ENCODE measurements at places on chromosomes 4 and X. TPM values are rescaled to one million over a fixed set of nuclear protein-coding genes. Genes with fewer than 3 reads are reported as not detected.

- DNase-seq: no peak
Measured at GRCh38 chr4:80010316-80010715, 62.7 kb downstream of the ANTXR2 start.

TLR8 gene
- not detected for total RNA-seq

DNA sequence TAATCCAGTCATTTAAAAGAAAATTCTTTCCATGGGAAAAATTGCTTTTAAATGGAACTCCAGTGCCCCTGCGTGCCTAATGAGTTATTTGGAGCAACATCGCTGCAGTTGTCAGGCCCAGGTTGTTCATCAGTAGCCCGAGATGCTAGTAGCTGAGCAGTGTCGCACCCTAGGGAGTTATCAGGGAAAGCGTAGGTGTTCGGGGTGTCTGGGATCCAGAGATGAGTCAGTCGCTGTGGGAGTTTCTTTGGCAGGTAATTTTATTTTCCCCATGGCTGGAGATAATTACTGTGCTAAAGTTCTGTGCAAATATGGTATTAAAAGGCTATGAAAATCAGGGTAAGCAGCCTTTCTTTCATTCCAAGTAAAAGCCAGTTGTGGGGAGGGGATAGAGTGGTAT is 49.4 kb downstream of the ANXA3 start:
- DNase-seq: no peak

GRCh38 chr4:140834839-140835495 is 78.8 kb upstream of the TBC1D9 start:
- no peak for DNase-seq

DNA sequence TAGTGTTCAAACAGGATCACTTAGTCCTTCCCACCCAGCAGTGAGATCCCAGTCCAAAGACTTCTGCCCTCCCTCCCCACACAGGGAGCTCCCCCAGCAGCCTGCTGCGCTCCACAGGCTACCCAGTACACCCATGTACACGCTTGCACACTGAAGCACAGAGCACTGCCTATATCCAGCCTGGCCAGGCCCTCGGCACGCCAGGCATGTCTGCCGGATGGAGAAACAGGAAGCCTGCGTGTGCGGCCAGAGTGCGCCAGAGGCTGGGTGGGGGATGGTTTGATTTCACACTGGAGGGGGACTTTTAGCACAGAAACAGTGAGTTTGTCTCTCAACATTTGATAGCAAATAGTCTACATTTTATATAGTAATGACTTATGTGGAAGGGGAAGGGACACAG is 833.5 kb upstream of the IGFBP7 start:
- no peak for DNase-seq

- no peak for DNase-seq
Measured at GRCh38 chr4:133621628-133622027, 472.5 kb downstream of the PCDH10 start.

KLB gene
- total RNA-seq: 0.07 TPM

GABRG1 gene
- 0.11 TPM for total RNA-seq

GRCh38 chr4:152735906-152736305 is 43.6 kb downstream of the TIGD4 start:
- DNase-seq: no peak

- no peak for DNase-seq
Measured at GRCh38 chr4:162499478-162499877, 335.7 kb upstream of the FSTL5 start.

UGDH gene
- 104 TPM for total RNA-seq

DNA sequence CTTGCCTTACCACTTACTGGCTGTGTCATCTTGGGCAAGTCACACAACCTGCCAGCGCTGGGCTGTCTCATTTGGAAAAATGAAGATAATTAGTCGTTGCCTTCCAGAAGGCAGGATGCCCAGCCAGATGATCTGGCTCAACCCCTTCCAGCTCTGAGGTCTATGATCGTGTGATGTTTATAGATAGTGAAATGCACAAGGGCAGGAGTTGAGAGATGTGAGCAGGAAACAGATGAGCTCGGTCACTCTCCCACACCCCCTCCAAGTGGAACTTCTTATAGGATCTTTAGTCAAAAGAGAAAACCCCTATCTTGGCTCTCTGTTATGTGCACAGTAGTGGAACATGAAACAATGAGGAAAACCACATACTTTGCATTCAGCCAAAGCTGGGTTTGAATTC is 336.8 kb upstream of the PPARGC1A start:
- DNase-seq: no peak

GRCh38 chr4:168757500-168757899 is 252.6 kb downstream of the CBR4 start:
- no peak for DNase-seq

- DNase-seq: no peak
Measured at GRCh38 chr4:5810151-5810550, 82.7 kb downstream of the CRMP1 start.

GCNA gene
- total RNA-seq: 0.48 TPM

DNA sequence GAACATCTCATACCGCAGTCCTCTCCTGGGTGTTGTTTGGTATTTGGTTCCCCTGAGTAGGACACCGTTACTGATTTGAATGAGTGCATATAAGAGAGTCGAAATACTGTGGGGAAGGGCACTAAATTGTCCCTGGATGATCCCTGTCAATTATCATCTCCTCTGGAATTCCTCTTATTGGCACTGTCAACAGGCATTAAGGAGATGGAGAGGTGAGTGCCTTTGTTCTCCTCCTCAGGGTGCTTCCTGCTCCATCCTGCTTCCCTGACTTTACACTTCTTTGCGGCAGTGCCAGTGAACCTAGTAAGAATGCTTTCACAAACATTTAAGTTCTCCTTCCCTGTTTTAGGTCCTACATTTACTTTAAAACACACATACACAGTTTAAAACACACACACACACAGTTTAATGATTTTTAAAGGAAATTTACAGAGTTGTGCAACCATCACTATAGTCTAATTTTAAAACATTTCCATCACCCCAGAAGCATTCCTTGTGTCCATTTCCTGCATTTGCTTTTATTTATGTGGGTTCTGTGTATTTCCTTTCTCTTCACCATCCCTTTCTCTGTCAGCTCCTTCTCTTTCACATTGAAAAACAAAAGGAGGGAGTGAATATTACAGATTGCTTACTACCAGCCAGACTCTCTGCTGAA is 20.9 kb upstream of the ZRSR2 start:
- DNase-seq: peak; percentile 72

CENPE gene
- total RNA-seq: 34.4 TPM

DNA sequence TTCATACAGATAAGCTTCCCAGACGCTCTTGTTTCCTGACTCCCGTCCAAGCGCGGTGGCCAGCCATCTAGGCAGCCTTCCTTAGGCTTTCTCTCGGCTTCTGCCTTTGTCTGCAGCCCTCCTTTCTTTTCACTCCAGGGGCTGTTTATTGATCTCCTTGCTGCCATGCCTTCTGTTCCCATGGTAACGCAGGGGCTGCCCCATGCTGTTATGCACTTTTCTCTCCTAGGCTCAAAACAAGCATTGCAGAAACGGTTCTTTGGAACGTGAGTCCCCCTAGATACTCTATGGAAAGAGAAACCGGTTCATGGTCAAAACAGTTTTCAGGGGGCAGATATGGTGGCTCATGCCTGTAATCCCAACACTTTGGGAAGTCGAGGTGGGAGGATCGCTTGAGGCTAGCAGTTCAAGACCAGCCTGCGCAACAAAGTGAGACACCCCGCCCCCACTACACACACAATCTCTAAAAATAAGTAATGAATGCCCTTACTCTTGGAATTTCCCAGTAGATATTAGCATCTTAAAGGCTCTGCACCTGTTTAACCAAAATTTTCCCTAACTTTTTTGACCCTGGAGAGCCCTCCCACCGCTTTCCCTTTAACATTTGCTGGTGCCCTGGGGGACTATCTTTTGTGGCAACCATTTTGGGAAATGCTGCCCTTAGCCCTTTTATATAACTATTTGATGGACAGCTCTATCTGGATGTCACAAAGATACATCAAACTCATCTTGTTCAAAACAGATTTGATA is 53.9 kb upstream of the ZNF157 start:
- DNase-seq: peak; percentile 85
